NCI-H1417 (cell line): ENCODE measurements at places on chromosomes 12 and 14.

DNA sequence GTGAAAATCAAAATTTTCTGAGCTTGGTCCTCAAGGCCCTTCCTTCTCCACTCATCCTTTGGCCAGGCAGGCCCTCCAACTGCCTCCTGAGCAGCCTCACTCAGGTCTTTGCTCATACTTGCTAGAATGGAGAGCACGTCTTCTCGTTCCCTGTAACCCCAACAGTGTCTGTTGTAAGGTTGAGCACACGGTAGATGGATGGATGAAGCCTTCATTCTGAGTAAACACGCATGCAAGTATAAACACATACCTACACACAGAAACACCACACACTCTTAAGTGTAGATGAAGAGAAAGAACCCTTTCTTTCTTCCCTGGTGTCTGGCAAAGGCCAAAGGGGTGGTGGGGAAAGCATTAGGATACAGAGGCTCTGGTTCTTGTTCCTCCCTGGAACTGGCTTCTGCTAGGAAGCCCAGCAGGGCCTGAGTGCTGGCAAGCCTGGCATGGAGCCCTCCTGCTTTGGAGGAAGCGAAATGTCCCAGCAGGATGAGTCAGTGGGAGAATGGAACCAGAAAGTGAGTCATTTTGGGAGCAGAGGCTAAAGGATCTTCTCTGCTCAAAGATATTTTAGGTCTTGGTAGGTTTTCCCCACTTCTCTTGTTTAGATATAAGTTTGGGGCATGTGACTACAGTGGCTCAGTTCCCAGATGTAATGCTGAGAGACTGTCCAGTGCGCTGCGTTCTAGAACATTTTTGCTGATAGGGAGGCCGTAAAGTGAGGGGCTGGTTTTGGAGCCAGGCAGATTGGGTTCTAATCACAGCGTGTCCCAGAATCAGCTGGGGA is 127.4 kb downstream of the CACNA1C start:
- no peak for DNase-seq

- DNase-seq = no peak
Observed at GRCh38 chr12:28631831-28632230, 441.6 kb downstream of the CCDC91 start.

DNA sequence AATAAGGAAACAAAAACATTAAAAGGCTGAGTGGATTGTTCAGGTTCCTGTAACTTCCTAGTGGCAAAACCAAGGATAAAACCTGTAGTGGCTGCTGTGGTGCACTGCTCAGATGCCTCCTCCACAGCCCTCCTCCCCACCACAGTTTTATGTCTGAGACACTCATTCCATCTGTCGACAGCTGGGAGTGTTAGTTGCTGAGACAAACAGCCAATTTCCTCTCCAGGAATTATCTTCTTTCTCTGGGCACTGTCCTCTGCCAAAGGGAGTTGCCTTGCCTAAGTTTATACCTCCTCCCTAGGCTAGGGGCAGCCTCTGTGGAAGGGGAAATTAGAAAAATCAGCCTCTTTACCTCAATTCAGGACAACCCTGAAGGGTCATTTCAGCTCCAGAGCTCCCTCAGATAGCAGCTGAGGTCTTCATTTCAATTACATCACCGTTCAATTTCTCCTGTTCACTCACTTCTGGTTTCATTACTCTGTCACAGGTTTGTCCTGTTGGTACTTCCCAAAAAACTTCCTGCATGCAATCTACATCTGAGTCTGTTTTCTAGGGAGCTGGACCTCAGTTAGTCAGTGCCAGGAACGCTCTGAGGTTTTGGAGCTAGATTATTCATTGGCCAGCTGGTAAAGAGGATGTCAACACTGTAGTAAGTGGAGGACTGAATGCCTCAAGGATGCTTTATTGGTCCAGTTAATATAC is 74.9 kb upstream of the ATP2B1 start:
- no peak for DNase-seq

GRCh38 chr12:101243616-101244015 is 33.6 kb upstream of the SLC5A8 start:
- no peak for DNase-seq

DNA sequence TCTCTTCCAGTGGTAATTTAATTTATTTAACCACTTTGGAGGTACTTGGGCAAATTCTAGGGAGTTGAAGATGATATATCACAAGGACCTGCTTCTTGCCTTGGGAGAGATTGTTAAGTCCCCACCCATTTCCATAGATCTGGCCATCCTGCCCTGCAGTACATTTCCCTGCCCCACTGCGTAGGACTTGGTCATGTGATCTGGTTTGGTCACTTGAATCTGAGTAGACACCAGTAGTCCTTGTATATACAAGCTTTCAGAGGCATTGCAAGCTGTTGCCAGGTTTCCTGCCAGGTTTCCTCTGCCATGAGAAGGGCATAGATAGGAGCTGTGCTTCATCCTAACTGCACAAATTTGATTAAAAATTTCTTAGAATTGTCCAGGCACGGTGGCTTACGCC is 200.0 kb downstream of the ADAMTS20 start:
- DNase-seq = no peak

GRCh38 chr14:93051600-93052546 is 63.9 kb downstream of the ITPK1 start:
- no peak for DNase-seq

- DNase-seq = peak; percentile 17
Observed at GRCh38 chr14:35965400-35965799, 139.3 kb downstream of the BRMS1L start.
